ENCODE measurements at places on chromosomes 11 and 22.

DNA sequence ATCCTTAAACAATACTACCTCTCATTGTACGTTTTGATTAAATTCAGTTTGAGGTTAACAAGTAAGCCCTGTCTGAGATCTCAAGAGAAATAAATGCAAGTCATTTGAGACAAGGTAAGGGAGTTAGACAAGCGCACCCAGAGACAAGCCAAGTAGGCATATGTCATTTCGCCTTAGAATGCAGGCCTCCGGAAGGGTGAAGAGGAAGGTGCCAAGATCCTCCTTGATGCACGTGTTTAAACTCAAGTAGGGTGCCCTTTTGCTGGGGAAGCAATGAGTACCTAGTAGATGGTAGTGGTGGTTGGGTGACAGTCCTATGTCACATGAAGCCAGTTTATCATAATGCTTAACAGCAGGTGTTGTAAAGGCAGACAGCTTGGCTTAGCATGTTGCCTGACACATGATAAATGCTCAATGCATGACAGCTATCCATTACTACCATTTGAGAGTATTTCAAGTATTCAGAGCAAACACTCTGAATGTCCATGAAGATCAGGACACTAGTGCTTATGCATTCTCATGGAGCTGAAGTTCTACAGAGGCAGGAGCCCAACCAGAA lies 415.9 kb downstream of the TMEM135 start:
- no peak for DNase-seq

- no peak for DNase-seq
Measured at GRCh38 chr11:88359114-88359513, 21.6 kb upstream of the CTSC start.

DNA sequence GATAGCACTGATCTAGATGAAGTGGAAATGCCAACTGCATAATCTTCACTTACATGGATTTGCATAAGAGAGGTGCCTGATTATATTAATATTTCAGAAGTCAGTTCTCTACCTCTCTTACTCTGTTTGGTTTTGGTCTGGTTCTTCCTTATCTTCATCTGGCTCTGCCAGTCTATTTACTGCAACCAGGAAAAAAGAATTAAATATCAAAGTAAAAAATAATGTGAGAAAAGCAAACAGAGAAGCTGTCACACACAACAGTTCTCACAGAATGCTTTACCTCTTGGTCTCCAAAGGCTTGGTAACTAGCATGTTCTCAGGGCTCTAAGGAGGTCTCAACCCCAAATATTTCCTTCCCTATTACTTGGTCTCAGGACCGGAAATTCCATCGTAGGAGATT lies 6.7 kb downstream of the VSIG10L2 start:
- no peak for DNase-seq

GRCh38 chr11:80773919-80774318 lies 1333.1 kb upstream of the TENM4 start:
- DNase-seq: no peak
